Dorsolateral prefrontal cortex (tissue), 122 donors: ENCODE measurements at places on chromosomes 11 and 22.
A peak's percentile ranks its signal among the peaks of the same experiment; 100 is the strongest.

- DNase-seq: no peak
These were observed 1272.6 kb downstream of the BRD1 start for GRCh38 chr22:48554893-48555572.

- no peak for DNase-seq
These were observed 32.2 kb downstream of the MMP20 start for GRCh38 chr11:102592634-102593581.

DNA sequence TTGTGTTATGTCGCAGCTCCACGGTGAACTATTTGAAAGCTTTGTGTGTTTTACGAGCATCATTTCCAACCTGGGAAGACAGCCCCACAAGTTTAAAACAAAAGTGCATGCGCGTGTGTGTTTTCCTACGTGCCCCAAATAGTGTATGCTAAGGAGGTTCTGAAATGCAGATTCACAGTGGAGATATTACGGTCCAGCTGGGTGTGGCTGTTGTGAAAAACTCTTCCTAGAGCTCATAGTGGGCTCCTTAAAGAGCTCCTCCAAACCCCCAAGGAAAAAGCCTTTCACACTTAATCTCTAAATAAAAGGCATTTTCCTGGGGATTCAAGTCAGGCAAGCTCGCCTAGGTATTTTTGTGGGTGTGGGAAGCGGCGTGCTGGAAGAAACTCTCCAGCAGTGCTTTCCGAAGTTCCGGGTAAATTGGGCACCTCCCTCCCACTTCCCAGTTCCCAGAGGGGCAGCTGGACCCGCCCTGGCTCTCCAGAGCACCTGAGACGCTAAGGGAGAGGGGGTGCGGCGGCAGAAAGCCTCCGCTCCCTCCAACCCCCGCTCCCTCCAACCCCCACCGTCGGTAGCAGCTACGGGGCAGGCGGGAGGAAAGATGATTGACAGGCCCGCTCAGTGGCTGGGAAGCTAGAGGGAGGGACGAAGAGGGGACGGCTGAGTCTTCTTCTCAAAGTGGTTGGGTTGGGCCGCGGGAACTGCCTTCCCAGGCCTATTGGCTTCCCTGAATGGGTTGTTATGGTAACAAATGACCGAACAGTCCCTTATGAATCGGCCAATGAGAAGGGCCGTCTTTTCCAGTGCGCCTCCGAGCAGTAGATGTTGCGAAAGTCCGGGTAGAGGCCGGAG lies 561 bp upstream of the PCF11 start:
- no peak for DNase-seq

DNA sequence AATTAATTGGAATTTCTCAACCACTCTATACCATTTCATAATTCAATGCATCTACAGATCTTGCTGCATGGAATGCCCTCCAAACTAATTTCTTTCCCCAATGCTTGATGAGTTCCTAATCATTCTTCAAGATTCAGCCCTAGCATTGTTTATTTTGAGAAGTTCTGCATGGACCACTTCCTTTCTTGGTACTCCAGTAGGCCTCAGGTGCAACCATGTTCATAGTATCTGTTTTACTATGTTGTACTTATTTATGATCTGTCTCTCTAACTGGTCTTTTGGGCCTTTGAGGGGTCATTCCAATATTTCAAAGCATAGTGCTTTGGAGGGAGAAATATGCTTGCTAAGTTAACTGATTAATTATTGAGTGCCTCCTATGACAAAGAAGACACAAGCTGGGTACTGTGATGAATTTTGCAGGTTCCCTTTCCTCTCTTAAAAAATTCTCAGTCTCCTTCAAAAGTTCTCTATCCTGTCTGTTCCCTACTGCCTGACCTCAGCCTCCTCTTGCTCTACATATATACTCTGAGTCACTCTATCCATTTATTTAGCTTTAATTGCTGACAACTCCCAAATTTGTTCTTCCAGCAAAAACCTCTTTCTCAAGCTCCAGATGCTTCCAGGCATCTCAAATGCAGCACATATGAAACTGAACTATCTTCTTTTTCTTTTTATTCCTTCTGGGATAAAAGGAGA lies 9.5 kb downstream of the MRPL17 start:
- DNase-seq: no peak

- no peak for DNase-seq
These were observed 1.9 kb downstream of the SMTNL1 start for GRCh38 chr11:57539342-57539741.

GRCh38 chr11:34624069-34624468 lies 3.2 kb downstream of the EHF start:
- no peak for DNase-seq

DNA sequence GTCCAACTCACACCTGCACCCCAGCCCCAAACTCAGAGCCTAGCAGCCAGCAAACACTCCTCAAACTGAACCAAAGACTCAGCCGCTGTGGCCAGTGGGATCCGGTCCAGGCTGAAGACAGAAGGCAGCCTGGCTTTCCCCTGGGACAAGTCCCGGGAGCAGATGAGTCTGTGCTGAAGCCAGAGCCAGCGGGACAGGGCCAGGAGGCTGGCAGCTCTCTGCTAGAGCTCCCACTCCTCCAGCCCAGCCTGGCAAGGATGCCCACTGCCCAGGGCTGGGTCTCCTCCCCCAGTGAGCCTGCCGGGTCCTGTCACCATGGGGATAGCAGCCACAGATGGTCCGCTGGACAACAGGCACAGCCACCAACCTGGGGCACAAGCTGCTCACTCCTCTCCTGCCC lies 42.9 kb upstream of the PRR5 start:
- no peak for DNase-seq

DNA sequence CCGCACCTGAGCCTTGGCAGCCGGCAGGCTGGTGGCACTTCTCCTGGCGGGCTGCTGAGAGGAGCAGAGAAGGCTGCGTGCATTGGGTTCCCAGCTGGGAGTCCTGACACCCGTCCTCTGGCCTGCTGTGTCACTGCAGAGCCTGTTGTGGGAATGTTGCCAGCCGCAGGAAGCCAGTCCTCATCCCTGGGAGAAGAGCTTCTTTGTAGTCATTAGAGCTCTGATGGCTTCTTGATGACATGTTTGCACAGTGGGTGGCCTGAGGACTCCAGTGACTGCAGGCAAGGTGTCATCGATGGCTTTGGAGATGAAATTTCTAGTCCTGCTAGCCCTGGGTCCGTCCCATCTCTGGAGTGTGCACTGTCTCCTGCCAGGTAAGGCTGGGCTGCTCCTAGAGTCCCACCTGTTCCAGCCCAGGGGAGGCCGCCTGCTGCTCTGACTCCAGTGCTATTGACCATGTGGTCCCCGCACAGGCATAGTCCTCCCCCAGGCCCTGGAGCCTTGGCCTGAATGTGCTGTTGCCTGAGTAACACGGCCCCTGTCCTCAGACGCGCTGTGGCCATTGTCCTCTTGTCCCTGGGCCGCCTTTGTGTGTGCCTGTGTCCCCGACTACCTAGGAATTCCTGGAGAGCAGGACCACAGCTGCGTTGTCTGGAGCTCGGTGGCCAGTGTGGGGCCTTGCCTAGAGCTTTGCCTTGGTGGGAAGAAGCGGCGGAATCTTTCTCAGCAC lies 129.2 kb downstream of the CACNA1I start:
- DNase-seq: peak; percentile 44

GRCh38 chr22:24103301-24103700 lies 78.0 kb upstream of the SUSD2 start:
- no peak for DNase-seq

DNA sequence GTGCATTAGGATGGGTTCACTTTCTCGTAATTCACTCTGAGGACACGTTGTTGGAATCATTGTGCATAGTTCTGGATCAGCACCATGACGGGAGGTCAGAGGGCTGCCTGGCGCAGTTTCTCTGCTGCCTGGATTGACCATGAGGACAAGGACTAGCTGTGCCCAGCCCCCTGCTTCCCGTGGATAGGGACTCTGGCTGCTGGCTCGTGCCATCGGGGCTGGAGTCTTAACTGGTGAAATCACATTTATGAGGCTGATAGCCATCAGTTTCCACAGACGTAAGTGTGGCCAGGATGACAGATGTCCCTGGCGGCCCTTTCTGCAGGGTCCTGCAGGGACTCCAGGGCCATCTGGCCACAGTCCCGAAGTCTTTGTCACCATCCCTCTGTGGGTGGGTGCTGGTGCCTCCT lies 24.1 kb upstream of the GRAMD4 start:
- no peak for DNase-seq

- no peak for DNase-seq
These were observed 17.1 kb downstream of the APOL4 start for GRCh38 chr22:36184433-36185025.

DNA sequence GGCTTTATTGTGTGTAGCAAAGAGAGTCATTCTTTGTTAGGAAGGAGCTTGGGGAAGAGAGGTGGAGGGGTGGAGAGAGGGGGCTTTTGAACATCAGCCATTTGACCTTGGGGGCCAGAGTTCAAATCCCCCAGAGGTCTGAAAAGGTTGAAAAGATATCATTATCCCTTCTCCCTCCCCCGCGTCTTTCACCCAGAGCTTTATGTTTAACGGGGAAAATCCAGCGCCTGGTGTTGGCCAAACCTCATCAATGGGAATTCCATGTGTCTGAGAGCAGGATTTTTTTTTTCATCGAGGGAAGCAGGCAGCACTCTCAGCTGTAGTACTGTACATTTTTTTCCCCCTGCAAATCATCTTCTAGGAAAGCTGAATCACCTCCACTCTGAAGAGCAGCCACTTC lies 122.4 kb upstream of the HSD17B12 start:
- DNase-seq: no peak

GRCh38 chr11:88704485-88704884 lies 361.3 kb downstream of the GRM5 start:
- DNase-seq: no peak

DNA sequence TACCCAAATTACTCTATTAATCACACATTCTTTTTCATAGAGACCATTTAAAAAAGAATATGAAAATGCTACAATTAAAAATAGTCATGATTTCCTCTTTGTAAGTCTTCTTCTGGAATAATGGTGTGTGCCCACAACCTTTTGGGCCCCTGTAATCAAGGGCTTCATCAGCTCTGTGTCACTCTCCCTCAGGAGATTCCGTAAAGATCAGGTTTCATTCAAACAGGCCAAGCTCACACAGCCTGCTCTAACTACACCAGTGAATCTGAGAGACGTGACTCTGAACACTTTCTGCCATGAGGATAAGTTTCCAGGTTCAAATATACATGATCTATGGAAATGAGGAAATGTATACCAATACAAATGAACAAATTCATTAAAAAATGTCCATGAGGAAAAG lies 9.5 kb downstream of the DRICH1 start:
- DNase-seq: no peak

DNA sequence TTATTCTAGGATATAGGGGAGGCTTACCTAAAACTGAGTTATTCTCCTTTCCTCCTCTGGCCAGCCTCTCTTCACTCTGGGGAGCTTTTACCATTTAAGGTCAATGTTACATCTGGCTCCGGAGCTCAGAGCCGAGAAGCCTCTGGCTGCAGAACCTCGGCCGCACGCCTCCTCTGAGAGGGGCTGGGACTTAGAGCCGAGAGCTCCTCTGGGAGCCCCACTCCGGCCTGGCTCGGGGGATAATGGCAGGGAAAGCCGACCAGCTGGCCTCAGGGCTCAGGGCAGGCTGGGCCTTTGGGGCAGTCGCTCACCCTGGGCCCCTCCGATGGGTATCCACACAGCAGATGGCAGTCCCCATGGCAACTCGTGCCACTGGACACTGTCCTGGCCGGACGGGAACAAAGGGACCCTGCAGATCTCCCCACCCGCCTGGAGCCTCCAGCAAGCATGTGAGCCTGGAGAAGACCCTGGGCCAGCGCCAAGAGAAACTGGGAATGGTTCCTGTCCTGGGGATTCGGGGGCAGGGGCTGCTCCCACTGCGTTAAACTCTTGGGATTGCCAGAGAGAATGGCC lies at the start of gene IRAG1:
Gene IRAG1 (minus strand): TSS at position 247 of the 573 bp plus-strand sequence. CDS start 153 bp downstream, at position 94.
- peak; percentile 38 for DNase-seq

GRCh38 chr11:69630017-69630416 lies 10.9 kb upstream of the CCND1 start:
- no peak for DNase-seq

GRCh38 chr11:17121981-17122380 lies 44.5 kb upstream of the RPS13 start:
- no peak for DNase-seq

- DNase-seq: no peak
These were observed 6.3 kb downstream of the TCP11L1 start for GRCh38 chr11:33045551-33046255.

- DNase-seq: no peak
These were observed 18.7 kb upstream of the PPFIA1 start for GRCh38 chr11:70251659-70252321.

DNA sequence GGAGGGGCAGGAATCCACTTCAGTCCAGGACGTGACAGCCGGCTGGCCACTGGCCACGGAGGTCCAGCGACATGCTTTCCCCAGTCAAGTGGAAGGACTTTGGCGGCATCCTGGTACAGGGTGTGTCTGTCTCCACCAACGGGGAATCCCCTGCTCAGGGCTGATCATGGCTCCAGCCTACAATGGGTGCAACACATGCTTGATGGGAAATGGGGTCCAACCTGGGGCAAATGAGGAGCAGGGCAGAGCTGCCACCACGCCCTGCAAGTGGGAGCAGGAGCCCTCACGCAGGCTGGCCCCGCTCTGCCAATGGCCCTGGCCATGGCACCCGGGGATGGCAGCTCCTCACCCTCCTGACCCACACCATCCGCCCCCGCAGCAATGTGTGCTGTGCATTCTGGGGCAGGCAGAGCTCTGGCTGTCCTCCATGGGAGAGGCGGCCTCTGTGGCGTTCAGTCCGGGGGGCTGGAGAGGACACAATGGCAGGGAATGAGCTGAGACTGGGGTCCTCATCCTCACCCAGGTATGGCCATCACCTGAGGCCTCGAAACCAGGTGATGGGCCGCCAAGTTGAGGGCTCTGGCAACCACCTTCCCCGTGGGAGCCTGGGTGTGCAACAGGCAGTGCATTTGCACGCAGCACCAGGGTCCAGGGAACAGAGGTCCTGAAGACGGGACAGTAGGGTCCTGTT lies 5.8 kb upstream of the SEPTIN5 start:
- DNase-seq: no peak

- DNase-seq: no peak
These were observed 51.1 kb downstream of the LIF start for GRCh38 chr22:30195245-30196140.

DNA sequence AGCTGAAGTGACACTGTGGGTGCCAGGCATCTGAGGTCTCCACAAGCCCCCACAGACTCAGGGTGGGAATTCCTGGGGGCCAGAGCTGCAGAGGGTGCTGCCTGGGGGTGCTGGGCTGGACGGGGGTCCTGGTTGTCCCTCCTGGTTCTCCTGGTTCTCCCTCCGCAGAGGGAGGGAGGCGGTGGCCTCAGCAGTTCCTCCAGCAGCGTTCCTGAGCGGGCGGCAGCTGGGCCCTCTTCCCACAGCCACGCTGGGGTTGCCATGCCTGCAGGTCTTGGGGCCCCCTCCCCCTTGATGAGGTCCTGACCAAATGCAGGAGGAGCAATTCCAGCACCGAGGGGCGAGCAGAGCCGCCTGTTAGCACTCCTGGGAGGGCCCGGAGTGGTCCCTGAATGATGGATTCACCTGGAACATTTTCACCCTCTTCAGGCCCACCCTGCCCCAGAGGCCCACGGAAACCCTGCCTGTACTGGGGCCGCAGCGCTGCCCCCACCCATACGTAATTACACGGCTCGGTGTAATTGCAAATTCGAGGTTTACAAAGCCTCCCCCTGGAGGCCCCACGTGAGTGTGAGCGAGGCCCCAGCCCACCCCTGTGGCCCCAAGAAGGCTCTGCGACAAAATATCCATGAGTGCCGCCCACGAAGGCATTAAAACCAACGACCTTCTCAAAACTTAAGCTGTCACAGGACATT lies 635 bp downstream of the C11orf21 start:
- no peak for DNase-seq

GRCh38 chr11:76857781-76858410 lies 2.8 kb upstream of the ACER3 start:
- no peak for DNase-seq
